Activated T-helper 9 cell treated with anti-CD3 and anti-CD28 coated beads, Interleukin-2, amount 50 U/mL, for 16 hours (primary cell): ENCODE measurements at places on chromosomes 5 and 9.

- no peak for DNase-seq
Measured at GRCh38 chr5:17415321-17415758, 82.7 kb upstream of the TAF11L2 start.

- DNase-seq = no peak
Measured at GRCh38 chr5:22560147-22560546, 293.0 kb downstream of the CDH12 start.

- DNase-seq = no peak
Measured at GRCh38 chr5:36156121-36156601, 4.2 kb downstream of the SKP2 start.

DNA sequence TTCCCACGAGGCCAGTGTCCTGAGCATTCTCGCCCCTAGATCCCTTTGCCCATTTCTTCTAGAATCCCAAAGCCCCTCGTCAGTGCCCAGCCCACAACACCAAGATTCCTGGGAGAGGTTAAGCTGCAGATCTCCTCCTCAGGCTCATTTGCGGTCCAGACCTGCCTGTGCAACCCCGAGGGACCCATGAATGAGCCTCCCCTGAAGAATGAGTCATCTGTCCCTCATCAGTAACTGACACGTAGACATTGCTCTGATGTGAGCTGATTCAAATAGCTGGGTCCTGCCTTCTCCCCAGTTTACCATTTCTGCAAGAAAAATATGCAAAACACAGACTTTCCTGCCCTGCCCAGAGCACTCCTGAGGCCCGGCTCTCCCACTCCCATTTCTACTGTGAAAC is 92.8 kb downstream of the ADCY2 start:
- DNase-seq = no peak

DNA sequence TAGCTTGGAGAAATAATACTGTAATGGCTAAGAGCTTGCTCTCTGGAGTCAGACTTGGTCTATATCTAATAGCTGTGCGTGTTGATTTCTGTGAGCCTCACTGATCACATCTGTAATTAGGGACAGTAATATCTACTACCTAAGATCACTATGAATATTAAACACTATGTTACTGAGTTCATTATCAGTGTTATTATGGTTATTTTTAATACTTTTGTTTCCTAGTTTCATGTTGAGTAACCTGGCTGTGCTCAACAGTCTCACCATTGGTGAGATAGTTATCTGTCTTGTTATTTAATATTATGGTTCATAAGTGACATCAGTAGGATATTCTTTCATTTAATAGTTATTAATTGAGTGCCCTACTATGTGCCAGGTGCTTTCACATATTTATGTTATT is 22.4 kb upstream of the CAVIN4 start:
- no peak for DNase-seq

DNA sequence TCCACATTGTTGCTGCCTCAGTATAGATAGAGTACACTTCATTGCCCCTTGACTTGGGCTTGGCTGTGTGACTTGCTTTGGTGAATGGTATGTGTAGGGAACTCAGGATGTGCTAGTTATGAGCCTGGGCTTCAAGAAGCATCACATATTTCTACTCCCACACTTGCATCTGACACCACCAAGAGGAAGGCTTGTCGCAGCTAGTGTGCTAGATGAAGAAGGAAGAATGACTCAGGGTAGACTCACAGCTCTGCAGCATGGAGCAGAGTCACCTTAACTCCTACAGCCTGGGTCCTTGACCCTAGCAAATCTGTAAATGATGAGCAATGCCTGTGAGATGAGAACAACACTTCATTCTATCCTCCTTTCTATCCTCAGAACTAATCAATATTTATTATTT is 261.8 kb downstream of the ASTN2 start:
- DNase-seq = no peak

DNA sequence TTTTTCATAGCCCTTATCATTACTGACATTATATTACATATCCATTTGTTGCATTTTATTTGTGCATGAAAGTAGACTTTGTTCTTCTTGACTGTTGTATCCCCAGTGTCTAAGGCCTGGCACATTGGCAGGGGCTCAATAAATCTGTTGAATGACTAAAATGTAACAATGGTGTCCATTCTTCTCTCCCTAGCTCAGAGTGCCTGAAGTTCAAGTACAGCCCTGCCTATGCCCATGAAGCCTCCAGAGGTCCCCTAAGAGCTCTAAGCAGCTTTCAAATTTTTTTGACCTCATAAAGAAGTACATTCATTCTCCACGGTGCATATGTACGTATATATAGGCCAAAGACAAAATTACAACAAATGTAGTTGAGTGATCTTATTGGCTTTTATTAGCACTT is 4.2 kb upstream of the BSPRY start:
- DNase-seq = no peak

DNA sequence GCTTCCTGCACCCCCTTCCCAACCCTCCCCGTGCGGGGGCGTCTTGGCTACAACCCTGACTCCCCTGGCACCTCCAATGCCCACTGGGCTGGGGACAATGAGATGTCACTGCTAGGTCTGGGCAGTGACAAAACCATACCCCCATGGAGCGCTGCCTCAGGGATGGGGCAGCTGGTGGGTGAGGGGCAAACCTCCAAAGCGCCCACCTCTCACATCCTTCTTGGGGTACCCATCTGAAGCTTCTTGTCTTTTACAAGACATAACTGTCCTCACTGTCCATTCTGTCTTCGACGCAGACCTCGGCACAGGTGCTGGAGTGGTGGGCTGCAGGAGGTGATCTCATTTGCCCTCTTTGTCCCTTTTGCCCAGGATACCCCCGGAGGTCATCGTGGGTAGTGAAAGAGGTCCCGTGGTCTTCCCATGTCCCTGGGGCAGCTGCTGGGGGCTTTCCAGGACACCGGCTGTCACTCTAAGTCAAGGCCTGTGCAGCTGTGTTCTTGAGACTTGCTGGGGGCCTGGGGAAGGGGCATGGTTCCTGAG is 27.8 kb upstream of the CSF1R start:
- DNase-seq = no peak

DNA sequence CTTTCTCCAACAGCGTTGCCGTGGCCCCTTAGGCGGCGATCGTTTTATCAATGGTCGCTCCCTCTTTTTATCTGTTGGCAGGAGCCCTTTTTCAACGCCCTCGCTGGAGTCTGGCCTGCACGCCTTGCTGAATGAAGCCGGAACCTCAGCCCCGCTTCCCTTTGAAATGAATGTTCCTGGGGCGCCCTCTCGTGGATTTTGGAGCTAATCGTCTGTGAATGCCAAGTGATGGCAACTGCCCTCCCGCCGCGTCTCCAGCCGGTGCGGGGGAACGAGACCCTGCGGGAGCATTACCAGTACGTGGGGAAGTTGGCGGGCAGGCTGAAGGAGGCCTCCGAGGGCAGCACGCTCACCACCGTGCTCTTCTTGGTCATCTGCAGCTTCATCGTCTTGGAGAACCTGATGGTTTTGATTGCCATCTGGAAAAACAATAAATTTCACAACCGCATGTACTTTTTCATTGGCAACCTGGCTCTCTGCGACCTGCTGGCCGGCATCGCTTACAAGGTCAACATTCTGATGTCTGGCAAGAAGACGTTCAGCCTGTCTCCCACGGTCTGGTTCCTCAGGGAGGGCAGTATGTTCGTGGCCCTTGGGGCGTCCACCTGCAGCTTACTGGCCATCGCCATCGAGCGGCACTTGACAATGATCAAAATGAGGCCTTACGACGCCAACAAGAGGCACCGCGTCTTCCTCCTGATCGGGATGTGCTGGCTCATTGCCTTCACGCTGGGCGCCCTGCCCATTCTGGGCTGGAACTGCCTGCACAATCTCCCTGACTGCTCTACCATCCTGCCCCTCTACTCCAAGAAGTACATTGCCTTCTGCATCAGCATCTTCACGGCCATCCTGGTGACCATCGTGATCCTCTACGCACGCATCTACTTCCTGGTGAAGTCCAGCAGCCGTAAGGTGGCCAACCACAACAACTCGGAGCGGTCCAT is 10.0 kb downstream of the S1PR3 start:
- DNase-seq = peak; percentile 40

- DNase-seq = no peak
Measured at GRCh38 chr5:128667152-128667551, 129.1 kb upstream of the FBN2 start.

DNA sequence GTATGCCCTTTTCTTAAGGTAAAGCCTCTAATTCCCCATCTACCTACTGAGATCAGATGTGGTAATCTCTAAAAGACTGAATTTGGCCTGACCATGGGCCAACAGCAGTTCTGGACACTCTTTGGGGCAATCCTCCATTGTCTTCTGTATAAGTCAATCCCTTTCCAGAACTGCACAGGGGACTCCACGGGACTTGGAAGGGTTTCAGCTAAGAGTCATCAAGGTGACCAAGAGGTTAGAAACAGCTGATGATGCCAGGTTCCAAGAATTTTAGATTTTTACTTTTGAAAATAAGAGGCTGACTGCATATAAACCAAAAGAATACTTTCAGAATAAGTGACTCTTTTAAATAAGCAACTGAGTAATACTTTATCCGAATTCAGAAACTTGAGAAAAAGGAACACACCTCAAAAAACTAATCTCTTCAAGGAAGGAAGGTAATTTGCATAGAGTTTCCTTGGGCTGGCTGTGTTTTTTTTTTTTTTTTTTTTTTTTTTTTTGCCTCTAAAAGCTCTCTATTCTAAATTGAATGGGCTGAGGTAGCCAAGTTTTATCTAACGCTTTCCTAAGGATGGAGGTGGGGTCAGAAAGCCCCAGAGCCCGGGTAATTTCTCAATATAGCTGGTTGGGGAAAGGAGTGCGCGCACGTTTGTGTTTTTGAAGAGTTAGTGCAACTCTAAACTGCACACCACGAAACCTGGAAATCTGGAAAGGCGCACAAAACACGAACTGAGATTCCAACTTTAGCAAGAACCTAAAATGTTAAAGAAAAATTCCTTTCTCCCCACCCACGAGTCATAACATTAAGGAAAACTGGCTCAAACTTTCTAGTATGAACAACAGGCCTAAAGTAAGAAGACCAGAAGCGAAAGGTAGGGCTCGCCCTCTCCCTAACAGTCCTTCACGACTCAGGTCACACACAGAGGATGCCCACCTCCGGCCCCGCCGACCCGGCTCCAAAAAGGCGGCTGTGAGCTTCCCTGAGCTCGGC is 1.3 kb downstream of the VCP start:
- no peak for DNase-seq

GRCh38 chr9:107660976-107661375 is 171.4 kb upstream of the KLF4 start:
- no peak for DNase-seq

DNA sequence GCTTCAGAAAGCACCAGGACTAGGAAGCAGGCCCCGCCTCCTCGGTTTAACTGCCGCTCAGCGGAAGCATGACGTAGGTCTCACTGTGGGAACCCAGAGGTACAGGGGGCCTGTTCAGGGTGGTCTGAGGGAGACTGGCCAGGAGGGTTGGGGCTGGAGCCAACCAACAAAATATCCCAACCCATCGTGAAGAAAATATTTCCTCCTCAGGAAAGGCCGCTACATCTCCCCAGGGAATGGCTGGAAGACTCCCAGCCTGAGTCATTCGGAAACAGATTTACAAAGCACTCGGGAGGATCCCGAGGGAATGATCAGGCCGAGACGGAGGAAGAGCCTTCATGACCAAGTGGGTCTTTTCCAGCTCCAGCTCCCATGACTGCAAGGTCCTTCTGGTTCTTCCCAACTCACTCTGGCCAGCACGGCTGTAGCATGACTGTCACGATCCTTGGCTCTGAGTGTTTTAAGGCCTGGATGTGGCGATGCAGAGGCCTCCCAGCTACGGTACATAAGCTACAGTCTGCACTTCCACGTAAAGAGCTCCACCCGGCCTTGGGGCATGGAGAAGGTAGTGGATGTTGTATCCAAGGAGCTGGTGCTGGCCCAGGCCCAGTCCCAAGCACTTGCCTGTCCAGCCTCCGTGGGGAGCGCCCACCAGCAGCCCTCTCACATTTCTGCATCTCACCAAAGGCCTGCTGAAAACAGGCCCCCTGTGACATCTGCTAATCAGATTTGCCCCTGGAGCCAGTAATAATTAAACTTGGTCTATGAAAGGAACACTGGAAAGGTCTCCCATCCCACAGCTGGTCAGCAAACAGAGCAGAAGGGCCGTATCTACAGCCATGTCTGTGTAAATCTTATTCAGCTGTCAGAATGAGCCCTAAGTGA is 100.6 kb downstream of the LHFPL2 start:
- no peak for DNase-seq

DNA sequence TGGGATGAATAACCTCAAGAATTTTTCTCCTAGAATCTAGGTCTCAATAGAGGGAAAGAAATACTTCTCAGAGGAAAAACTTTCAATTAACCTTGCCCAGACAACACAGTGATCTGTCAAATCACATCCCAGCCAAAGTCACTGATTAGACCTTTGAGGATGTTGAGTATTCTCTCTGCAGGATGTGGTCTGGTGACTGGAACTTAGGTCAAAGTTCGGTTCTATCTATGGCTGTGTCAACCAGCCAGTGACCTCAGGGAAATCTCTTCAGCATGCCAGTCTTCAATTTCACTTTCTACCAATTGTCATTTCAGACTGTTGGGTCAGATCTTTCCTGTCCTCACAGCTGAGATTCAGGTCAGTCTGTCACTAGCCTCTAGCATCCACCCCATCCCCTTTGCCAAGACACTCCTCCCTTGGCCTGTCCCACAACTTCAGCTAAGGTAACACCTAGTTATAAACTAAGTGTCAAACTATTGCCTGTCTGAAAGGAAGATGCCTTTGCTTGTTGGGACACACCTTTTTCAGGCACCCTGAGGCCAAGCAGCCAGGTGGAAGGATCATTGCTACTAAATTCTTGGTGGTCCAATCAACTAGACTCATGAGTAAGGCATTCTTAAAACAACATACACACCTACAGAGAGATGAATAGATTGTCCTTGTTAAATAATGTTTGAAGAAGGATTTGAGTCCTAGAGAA is 156.3 kb upstream of the FST start:
- DNase-seq = no peak

- no peak for DNase-seq
Measured at GRCh38 chr9:16413509-16414016, 456.9 kb downstream of the BNC2 start.

DNA sequence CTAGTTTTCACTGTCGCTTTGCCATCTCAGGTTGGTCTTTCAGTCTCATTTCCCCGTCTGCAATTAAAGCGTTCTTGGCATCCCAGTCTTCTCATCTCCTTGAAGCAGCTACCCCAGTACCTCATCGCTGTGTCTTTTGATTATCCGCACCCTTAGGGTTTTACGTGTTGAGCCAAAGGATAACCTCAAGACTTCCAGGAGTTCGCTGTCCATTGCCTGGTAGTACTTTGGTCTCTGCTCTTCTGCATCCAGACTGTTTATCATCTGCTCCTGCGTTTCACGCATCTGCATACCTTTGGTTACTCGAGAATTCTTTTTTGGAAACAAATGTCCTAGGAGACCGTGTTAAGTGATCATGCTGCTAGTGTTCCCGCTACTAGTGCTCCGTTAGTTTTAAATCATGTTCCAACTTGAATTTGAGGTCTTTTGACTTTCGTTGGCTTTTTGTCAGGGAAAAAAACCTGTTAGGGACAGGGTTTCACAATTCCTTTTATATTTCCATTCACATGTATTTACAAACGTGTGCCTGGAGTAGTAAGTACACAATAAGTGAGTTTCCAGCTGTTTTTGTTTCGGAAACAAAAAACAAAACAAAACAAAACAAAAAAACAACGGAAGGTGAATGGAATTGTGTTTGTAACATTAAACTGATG is 888 bp downstream of the RABGAP1 start:
- no peak for DNase-seq

GRCh38 chr9:37197158-37198038 is 77.0 kb downstream of the ZCCHC7 start:
- DNase-seq = no peak
